ENCODE measurements at places on chromosomes 13 and 19.
A peak's percentile ranks its signal among the peaks of the same experiment; 100 is the strongest.

DNA sequence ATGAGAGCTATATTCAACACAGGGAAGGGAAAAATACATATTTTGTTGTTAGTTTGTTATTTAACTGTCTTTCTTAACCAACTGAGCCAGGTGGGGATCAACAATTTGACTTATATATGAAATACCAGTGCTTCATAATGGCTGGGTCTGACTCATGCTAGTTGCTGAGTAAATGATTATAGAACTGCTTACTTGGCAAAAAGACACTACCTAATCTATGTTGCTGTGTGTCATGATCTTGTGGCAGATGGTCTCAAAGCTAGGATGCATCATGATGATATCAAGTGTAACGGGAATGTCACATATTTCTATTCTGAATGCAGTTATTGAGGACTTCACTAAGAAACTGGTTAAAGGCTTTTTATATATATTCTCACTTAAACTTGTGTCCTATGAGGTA, 727.4 kb upstream of the SLITRK1 start:
- DNase-seq, result no peak

DNA sequence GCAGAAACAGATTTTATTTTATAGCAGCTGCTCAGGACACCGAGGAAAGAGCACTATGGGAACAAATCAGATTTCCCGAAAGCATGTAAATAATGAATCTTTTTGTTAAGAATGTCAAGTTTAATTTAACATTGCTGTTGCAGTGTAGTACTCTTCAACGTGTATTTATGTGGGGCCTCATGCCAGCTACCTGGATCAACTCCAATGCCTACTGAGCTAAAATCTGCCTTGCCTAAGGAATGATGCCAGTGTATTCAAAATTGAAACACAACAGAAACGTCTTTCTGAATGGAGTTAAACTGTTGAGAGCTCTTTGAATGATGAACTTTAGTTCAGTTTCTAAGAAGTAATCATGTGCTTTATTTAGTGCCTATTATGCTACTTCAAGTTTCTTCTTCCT, 1379.8 kb upstream of the ATXN8OS start:
- DNase-seq, result no peak

DNA sequence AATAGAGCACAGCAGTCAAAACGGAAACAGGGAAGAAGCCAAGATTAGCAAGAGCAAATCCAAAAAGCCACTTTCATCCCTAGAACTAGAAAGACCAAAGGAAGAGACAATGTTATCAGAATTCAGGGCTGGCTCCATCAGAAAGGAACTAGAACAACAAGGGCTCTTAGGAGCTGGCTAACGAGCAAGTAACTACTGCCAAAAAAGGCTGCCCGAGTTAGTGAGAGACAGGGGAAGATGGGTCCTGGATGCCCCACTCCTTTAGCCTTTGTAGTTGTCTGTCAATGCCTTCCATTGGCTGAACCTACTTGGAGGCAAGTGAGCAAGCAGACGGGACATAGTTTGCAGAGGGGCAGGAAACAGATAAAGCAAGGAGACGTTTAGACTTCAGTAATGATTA, 240.4 kb downstream of the KLF12 start:
- no peak for DNase-seq

DNA sequence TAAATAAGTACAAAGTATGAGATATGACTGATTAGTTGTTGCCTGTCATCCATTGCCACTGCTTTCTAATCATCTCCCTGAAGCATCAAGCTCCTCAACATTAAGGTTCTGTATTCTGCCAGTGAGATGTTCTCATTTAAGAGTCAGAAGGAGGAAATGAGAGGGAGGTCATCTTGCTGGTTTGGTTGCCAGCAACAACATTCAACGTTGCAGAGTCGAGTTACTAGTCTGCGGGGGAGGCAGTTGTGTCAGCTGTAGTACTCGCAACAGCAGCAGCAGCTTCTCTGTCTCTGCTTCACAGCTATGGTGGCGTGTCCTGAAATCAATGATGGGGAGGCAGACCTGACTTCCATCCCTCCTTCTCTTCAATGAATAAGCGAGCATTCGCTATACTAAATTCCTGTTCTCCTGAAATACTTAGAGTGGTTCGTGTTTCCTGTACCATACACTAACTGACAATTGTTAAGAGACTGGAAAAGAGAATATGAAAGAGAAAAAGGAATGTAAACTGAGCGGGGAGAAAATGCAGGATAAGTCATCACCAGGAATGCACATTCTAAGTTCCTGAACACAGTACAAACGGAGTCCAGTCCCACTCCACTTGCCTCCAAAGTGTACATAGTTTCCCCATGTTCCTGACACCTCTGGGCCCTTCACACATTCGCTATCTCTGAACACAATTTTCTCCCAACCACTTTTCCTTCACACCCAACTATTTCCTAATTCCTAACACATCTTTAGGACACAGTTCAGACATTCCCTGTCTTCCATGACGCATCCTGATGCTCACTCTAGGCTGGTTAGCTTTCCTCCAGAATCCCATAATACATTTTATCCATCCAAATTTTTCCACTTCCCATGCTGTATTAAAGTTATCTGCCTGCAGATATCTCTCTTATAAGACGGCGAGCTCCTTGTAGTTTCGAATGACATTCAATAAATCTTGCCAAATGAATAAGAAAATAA, 263.0 kb downstream of the KLF12 start:
- DNase-seq, result peak; percentile 18

GRCh38 chr13:27793507-27794367, 1.5 kb downstream of the GSX1 start:
- DNase-seq, result peak; percentile 66

All from MG63 (cell line).